MV-4-11 (cell line): ENCODE measurements at places on chromosomes 2 and 18.

GRCh38 chr18:79469309-79469708, 73.6 kb downstream of the NFATC1 start:
- no peak for DNase-seq

- DNase-seq: no peak
Observed at GRCh38 chr2:118858485-118859156, 11.2 kb upstream of the EN1 start.

DNA sequence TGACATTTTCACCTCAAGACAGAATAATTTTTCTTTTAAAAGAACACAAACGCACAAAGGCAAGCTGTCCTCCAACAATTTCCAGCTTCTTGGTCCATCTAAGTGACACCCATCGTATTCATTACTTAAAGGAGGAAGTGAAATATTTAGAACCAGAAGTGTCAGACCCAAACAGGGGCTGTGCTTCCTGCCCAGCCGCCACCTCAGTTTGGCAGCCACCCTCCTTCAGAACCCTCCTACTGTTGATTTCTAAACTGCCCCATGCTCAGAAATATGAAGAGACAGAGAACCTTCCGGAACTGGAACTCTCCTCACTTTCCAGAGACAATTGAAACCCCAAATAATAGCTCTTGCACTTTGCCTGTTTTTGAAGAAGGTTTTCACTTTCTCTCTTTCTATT, 734.8 kb upstream of the SALL3 start:
- DNase-seq: peak; percentile 28

DNA sequence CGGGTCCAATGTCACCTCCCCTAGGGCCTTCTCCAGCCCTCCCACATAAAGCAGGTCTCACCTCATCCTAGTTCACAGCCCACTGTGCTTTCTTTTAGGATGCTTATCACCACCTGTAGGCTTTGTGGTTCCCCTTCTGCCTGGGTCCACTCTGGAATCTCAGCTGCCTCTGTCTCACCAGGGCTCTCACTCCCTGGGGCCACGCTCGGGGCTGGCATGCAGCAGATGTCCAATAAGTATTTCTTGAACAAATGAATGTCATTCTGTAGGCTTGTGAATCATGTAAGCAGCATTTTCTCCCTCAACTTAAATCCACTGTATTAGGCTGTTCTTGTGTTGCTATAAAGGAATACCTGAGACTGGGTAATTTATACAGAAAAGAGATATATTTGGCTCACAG, 4.3 kb upstream of the SH3BP4 start:
- no peak for DNase-seq

DNA sequence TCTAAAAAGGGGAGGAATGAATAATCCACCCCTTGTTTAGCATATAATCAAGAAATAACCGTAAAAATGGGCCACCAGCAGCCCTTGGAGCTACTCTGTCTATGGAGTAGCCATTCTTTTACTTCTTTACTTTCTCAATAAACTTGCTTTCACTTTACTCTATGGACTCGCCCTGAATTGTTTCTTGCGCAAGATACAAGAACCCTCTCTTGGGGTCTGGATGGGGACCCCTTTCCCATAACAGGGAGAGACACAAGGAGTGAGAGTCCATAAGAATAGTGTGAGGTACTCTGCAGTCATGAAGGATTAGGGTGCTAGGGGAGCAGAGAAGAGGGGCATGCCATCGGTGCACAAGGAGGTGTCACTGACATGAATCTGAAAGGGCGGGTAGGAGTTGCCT, 159.2 kb upstream of the PGAP1 start:
- DNase-seq: no peak

DNA sequence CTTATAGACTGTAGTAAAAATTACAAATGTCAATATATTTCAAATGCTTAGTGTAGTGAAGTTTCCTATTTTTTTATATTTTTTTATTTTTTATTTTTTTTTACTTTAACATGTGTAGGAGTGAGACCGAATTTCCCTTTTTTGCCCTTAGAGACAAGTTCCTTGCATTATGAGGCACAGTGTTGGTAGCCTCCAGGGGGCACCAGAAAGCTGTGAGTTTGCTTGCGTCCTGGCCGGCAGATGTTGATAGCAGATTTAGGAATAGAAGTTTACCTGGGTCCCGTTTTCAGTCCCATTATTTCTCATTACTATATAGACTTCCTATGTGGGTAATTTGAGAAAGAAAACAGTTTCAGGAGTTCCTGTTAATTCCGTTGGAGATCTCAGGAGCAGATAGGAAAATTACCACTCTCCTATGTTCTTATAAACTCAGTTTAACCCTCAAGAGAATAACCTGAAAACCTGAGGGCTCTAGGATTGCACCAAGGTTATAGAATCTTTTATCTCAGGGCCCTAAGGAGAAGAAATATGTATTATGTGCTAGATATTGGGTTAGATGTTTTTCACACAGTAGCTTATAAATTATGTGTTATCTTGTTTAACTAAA, 157.5 kb upstream of the SESTD1 start:
- DNase-seq: peak; percentile 40

- no peak for DNase-seq
Observed at GRCh38 chr2:205058409-205058808, 513.1 kb downstream of the PARD3B start.

DNA sequence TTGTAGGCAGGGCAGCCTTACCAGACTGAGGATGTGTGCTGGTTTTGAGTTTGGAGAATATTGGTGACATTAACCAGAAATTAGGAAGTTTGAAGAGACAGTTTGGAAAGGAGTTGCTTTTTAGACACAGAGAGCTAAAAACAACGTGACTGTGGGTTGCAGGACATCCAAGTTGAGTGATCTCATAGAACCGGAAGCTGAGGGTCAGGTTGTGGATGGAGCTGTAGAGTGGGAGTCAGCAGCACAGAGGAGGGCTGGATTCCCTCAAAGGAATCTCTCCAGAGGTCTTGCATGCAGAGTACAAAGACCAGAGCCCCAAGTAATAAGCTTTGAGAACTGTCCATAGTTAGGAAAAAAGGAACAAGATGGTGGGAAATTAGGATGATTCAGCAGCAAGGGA, 9.3 kb downstream of the MAPRE3 start:
- peak; percentile 20 for DNase-seq

- DNase-seq: no peak
Observed at GRCh38 chr2:54380670-54381069, 75.5 kb upstream of the SPTBN1 start.

GRCh38 chr2:45908316-45909170, 257.1 kb downstream of the PRKCE start:
- DNase-seq: no peak

GRCh38 chr2:133044556-133044955, 374.6 kb upstream of the LYPD1 start:
- DNase-seq: no peak

GRCh38 chr2:46339676-46340459, 42.7 kb downstream of the EPAS1 start:
- DNase-seq: no peak

DNA sequence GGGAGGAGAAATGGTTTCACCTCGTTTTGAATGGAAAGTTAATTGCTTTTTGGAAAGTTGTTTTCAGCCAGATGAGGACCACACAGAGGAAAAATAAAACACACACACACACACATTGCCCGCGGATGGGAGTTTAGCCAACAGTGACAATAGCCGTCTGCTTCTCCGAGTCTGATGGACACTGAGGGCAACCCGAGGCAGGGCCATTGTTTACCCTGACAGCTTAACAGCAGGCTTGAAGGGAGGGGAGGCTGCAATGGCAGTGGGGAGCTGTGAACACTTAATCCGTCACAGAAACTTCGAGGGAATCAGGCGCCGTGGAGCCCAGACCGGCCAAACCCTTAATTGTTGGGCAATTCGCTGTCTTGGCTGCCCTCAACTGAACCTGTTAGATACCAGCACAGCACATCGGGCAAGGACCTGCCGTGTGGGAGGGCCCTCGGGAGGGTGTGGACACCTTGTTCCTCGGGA, 145.9 kb downstream of the ACKR3 start:
- DNase-seq: no peak

- DNase-seq: no peak
Observed at GRCh38 chr2:54771166-54771885, 47.9 kb downstream of the EML6 start.

DNA sequence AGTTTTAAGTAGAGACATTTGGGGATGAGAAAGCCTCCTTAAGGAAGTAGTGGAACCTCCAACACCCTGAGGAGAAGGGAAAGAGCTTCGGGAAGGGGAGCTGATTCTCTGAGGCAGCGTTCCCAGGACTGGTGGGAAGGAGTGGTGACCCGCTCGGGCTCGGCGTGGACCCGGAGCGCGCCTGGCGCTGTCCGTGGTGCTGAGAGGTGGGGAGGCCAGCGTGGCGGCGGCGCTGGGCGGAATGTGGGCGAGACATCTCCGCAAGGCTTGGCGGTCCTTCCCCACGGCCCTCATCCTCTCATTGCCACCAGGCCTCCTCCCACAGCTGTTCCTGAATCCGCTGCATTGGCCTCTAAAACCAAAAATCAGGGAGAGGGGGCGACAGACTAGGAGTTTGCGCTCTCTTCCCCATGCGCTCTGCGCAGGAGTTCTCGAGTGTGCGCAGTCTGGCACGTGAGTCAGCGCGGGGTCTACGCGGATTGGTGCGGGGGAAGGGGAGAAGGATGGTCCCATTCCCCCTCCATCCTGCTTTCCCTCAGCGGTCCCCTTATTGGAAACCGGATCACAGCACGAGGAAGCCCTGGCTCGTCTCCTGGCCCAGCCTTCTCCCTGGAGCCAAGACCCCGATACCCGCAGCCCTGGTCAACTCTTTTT, 857 bp downstream of the RESP18 start:
- DNase-seq: no peak

DNA sequence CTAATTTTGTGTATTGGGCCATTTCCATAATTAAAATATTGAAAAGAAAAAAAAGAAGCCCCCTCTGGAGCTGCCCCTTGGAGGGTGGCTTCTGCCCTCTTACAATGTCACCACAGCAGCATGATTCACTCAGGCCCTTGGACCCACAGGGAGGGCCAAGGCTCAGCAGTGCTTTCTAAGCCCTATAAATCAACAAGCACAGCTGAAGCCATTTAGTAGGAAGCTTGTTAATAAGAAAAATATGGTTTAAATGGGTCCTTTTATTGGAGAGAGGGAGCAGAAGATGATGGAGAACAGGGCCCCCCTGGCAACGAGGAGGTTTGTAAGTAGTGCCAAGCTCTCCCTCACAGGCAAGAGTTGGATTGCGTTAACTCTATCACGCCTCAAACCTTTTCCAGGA, 107.6 kb upstream of the FZD7 start:
- DNase-seq: no peak

DNA sequence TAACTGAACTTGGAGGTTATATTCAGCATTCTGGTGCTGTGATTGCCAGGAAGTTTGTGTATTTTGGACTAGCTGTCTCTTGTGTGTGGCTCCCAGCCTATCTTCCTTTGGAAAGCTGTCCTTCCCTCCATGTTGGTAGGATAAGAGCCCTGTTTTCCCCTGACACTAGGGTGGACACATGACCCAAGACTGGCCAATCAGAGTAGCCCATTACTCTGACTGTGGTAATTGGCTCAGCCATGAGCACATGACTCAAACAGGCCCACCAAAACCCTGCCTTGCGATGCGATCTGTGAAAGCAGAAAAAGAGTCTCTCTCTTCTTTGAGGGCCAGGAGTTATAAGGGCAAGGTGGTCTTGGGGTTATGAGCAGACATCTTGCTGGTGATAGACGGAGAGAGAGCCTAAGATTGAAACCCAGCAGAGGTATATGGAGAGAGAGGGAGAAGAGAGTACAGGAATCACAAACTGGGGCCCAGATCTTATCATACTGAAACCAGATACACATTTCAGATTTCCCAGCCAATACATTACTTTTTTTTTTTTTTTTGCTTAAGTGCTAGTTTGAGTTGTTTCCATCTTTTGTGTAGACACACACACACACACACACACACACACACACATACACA, 45.3 kb upstream of the SERPINE2 start:
- no peak for DNase-seq

DNA sequence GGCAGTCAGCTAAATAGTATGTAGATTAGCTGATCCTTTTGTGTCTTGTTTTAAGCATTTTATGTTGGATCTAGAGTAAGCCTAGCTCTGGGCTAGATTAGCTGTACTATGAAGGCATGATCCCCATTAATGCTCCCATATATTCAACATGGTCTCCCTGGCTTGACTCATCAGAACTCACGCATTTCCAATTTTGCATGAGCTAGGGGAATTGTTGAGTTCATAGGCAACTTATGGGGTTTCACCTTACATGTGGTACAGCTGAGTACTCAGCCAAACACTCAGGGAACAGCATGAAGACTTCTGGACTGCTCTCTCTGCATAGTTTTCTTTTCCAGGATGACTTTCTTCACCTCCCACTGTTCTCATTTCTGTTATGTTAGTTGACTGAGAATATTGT, 248.2 kb downstream of the TMX3 start:
- DNase-seq: no peak

DNA sequence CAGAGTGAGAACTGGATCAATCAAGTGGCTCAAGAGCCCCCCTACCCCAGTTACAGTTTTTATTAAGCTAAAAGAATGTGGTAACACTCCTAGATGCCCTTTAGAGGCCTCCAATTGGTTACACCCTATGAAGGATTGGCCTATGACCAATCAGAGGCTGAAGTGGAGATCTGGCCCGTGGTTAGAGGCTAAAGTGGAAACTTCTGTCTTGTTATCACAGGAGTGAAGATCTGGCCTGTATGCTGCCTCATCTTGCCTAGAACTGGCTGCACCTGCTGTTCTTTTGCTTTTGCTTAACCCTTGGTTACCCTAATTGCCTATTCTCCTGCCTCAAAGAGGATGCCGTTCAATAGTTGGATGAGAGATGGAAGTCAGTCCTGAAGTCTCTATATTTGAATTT, 100.1 kb upstream of the MAP2 start:
- no peak for DNase-seq

DNA sequence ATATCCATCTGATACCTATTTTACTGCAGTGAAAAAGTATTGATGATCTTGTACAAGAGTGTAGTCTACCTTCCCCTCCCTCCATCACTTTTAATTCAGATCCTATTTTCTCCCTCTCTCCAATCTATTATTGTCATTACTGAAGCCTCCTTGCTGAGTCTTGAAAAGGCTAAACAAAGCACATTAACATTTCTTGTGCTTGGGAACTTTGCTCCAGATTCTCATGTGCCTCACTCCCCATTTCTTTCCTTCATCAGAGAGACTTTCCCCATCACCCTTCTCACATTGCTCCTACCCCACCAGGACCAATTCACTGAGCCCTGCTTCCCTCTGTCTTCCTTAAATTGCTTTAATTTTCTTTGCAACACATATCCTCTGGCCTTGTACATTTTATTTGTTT, 736.2 kb upstream of the GCFC2 start:
- no peak for DNase-seq

GRCh38 chr2:37156071-37156856, 516 bp downstream of the EIF2AK2 start:
- DNase-seq: no peak

- DNase-seq: no peak
Observed at GRCh38 chr2:196808083-196808665, 981 bp downstream of the C2orf66 start.
